ENCODE measurements at places on chromosomes 3 and 15.
A peak's percentile ranks its signal among the peaks of the same experiment; 100 is the strongest.

GRCh38 chr3:193660698-193661411 is 67.8 kb downstream of the OPA1 start:
- H3K4me3 ChIP-seq, result no peak overlapping the region
- DNase-seq, result no peak
- peaks cover 18% of the 10 kb centered on the region for H3K4me1 ChIP-seq
- no peak overlapping the region for H3K27ac ChIP-seq
- peaks cover 25% of the 10 kb centered on the region for H3K36me3 ChIP-seq

DNA sequence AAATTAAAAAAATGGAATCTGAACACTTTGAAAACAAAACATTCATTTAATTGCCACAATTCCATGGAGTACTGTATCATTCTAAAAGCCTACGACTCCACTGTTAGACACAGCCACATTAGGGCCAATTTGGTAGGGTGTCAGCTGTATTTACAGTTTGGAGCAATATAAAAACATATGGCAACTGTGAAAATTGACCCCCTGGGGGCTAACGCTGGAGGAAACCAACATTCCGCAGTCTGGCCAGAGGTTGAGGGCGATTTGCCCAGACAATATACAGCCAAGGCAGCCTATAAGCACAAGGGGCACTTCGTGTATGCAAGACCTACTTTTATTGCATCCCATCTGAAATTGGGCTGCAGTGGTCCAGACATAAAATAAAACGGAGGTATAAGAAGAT is 476.5 kb upstream of the WNT5A start:
- peaks cover 17% of the 10 kb centered on the region for H3K4me1 ChIP-seq
- H3K4me3 ChIP-seq, result no peak overlapping the region
- H3K27ac ChIP-seq, result no peak overlapping the region
- H3K36me3 ChIP-seq, result no peaks in the 10 kb centered on the region
- DNase-seq, result no peak

DNA sequence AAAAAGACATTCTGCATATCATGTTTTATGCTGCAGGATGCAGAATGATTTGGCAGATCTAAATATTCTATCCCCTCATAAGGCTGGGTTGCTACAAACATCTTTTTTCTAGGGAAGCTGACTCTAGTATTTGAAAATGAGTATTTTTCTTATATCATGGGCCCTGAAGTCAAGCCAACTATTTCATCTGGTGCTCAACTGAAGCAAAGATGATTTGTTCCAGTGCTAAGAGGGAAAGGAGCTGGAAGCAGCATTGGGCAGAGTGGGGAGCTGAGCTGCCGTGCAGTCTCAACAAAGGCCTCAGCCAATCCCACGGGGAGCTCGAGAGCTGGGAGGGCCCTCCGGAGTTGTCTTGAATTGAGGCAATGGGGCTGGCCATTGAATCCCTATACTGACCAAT is 155.3 kb upstream of the SLCO3A1 start:
- H3K36me3 ChIP-seq, result no peaks in the 10 kb centered on the region
- H3K27me3 ChIP-seq, result no peaks in the 10 kb centered on the region
- no peak overlapping the region for H3K27ac ChIP-seq
- no peak overlapping the region for H3K4me3 ChIP-seq

DNA sequence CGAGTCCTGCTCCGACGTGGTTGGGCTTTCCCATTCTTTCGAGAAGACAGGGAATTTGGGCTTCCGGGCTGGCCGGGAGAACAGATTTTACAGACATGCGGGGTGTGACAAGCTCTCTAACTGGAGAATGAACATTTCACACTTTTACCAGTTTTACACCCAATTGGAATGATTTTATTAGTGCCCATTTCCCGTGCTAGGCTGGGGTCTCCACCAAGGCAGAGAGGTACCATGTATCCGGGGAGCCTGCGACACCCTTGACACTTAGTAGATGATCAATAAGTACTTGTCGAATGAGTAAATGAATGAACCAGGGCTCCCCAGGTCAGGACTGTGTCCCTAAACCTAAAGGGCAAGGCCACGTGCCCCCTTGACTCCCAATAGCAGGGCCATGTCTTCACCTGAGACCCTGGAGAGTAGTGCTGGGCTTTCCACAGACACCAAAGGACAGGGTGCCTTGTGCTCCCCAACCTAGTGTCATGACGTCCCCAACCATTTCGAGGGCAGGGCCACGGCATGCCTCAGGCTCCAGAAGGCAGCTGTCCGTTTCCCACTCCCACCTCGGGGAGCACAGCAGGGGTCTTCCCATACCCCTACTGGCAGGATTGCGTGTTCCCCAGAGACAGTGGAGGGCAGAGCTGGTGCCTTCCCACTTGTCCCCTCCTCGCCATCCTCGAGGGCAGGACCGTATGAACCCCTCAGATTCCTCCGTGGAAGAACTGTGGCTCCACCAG is 679 bp upstream of the MYD88 start:
- peaks cover 8% of the 10 kb centered on the region for H3K36me3 ChIP-seq
- H3K4me3 ChIP-seq, result peak overlapping the region; percentile 28

DNA sequence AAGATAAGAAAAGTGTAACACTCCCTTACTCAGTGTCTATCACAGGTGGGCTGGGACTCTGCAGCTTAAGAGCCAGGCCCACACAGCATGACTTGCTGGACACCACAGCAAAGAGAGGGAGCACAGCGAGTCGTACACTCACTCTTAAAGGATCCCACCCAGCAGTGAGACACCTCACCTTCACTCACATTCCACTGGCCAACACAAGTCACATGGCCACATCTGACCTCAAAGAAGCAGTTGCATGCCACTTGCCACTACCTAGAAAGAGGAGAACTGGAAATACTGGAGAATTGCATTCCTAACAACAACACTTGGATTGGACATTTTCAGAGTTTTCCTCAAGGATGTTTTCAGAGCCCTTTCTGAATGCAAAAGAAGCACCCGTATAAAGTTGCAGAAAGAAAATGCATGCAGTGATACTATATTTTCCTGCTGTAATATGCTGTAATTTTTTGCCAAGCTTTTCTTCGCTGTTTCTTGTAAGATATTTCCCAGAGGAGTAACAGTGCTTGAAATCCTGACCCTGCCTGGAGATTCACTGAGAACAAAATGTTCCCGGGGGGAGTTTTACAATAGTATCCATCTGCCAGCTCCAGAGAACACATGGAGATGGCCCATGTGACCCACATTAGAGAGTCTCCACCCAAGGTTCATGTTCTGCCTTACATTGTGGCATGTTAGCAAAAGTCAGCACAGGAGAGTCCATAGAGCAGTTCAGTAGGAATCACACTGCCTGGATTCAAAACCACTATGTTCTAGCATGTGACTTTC is 42.2 kb downstream of the TRIM42 start:
- H3K27ac ChIP-seq, result no peak overlapping the region
- H3K27me3 ChIP-seq, result no peaks in the 10 kb centered on the region
- no peak overlapping the region for H3K4me3 ChIP-seq
- no peak for DNase-seq

GRCh38 chr3:35505181-35505580 is 134.1 kb upstream of the ARPP21 start:
- no peaks in the 10 kb centered on the region for H3K36me3 ChIP-seq
- H3K4me3 ChIP-seq, result no peak overlapping the region
- peak; percentile 86 for DNase-seq
- H3K27me3 ChIP-seq, result no peaks in the 10 kb centered on the region
- H3K4me1 ChIP-seq, result peaks cover 11% of the 10 kb centered on the region
- H3K27ac ChIP-seq, result peak overlapping the region; percentile 48

DNA sequence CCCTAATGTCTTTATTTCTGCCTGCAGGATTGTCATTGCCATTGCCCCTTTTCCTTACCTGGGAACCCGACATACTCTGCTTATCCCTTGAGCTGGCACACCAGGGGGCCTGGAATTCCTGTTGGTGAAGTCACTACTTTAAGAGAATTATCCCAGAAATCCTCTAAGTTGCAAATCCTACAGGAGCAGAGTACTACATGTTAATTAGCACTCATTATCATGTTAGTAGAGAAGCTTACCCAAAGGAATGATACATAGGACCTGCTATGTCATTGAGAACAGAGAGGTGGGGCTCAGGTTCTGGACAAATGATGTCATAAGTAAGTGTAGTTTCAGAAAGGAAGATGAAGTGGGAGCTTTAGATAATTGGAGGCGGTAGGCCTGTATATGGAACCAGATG is 27.4 kb downstream of the SCG5 start:
- DNase-seq, result no peak

DNA sequence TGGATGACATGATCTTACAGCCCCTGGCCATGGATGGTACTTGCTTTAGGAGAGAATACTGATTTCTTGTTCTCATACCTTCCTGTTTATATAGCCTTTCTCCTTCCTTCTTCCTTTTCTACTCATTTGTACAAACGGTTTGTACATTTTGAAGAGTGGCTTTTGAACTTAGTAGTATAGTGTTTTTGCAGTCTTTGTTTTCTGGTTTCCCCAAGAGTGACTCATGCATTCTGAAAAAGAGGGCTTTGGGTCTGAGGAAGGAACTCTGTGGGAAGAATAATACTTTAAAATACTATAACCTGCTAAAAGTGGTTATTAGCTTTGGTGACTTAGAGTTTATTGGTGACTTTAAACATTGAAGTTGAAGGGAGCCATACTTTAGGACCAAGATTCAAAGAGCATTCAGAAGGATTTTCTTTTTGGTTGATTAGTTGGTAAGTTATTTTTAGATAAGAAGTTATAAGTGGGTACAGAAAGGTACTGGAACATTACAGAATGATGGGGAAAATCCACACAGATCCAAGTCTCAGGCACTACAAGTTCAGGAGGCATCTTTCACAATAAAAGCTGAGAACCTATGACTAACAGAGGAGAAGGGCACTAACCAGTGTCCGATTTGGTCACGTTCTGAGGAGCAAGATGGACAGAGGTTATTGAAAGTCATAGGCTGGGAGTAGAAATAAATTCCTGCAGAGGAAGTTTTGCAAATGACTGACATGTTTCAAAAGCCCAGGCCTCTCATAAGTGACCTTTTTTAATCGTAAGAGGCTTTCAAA is 369.6 kb upstream of the AZI2 start:
- DNase-seq, result no peak
- no peak overlapping the region for H3K27ac ChIP-seq
- no peak overlapping the region for H3K4me3 ChIP-seq
- no peaks in the 10 kb centered on the region for H3K36me3 ChIP-seq
- H3K4me1 ChIP-seq, result peaks cover 4% of the 10 kb centered on the region

DNA sequence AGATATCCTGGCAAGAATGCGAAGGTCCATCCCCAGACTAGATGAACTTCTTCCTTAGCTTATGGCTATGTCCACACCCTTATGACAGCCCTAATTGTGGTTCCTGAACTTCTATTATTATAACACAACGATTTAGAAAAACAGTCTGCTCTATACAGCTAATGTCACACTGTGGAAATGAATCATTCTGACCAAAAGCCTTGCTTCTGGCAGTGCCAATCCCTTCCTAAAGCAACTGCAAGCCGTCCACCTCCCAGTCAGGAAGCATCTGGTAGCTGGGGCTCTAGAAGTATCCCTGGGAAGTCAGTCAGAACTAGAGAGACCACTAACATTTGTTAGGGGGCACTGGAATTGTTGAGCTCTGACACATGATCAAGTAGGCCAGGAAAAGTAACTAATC is 45.0 kb downstream of the MYO5A start:
- H3K4me1 ChIP-seq, result peaks cover 38% of the 10 kb centered on the region
- no peak for DNase-seq
- H3K27me3 ChIP-seq, result no peaks in the 10 kb centered on the region
- H3K36me3 ChIP-seq, result no peaks in the 10 kb centered on the region
- H3K4me3 ChIP-seq, result no peak overlapping the region
- H3K27ac ChIP-seq, result peak overlapping the region; percentile 38

GRCh38 chr3:30399394-30400181 is 206.8 kb upstream of the TGFBR2 start:
- no peak for DNase-seq
- no peak overlapping the region for H3K27ac ChIP-seq
- H3K36me3 ChIP-seq, result no peaks in the 10 kb centered on the region
- no peak overlapping the region for H3K4me3 ChIP-seq
- no peaks in the 10 kb centered on the region for H3K27me3 ChIP-seq

GRCh38 chr3:9301091-9301490 is 51.6 kb upstream of the SRGAP3 start:
- H3K27me3 ChIP-seq, result peaks cover 16% of the 10 kb centered on the region
- H3K27ac ChIP-seq, result no peak overlapping the region
- H3K36me3 ChIP-seq, result no peaks in the 10 kb centered on the region
- no peak for DNase-seq
- no peak overlapping the region for H3K4me3 ChIP-seq
- no peaks in the 10 kb centered on the region for H3K4me1 ChIP-seq

- H3K4me3 ChIP-seq, result no peak overlapping the region
- no peak overlapping the region for H3K27ac ChIP-seq
- H3K27me3 ChIP-seq, result no peaks in the 10 kb centered on the region
- no peak for DNase-seq
- H3K36me3 ChIP-seq, result no peaks in the 10 kb centered on the region
- peaks cover 6% of the 10 kb centered on the region for H3K4me1 ChIP-seq
Measured at GRCh38 chr3:46599590-46599989, 12.7 kb upstream of the FAM240A start.

GRCh38 chr3:9704347-9705322 is 1.0 kb downstream of the CPNE9 start:
- H3K4me3 ChIP-seq, result peak overlapping the region; percentile 26
- peaks cover 4% of the 10 kb centered on the region for H3K4me1 ChIP-seq
- peak; percentile 76 for DNase-seq
- H3K27me3 ChIP-seq, result peaks cover 24% of the 10 kb centered on the region
- no peak overlapping the region for H3K27ac ChIP-seq

DNA sequence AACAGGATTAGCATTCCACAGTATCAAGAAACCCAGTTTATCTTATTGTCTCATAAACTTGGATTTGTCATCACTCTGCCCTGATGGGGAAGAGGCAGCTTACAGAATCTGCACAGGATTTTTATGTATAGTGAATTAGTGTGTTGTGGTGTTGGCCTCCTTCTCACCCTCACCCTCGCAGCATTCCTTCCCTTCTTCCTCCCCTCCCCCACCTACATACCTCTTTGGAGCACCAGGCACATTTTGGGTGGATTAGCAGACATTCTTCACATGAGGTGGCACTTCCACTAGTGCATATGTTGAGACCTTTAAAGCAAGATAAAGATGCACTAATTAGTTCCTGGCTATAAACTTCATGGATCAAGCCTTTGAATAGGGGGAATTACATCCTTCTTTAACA is 13.9 kb downstream of the ITGB5 start:
- H3K4me3 ChIP-seq, result no peak overlapping the region
- DNase-seq, result no peak
- H3K27ac ChIP-seq, result no peak overlapping the region
- no peaks in the 10 kb centered on the region for H3K27me3 ChIP-seq

- no peak overlapping the region for H3K4me3 ChIP-seq
- H3K4me1 ChIP-seq, result no peaks in the 10 kb centered on the region
- no peaks in the 10 kb centered on the region for H3K36me3 ChIP-seq
- DNase-seq, result no peak
- H3K27ac ChIP-seq, result no peak overlapping the region
Measured at GRCh38 chr15:85773970-85774369, 20.8 kb downstream of the KLHL25 start.

DNA sequence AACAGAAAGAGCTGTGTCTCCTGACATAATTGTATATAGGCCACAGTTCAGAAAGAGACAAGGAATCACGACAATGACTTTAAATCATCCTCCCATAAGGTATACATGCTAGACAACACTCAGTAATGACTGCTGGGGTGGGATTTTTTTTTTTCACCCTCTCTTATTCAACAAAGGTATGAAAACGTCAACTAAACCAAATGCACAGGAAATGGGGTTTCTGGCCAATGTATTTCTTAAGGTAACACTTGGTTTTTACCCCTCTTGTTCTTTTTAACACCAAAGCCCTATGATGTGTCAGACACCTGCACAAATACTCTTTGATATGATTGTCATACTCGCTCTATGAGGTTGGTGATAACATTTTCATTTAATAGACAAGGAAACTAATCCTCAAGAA is 78.3 kb downstream of the MCF2L2 start:
- H3K4me1 ChIP-seq, result no peaks in the 10 kb centered on the region
- DNase-seq, result no peak
- no peaks in the 10 kb centered on the region for H3K36me3 ChIP-seq
- no peaks in the 10 kb centered on the region for H3K27me3 ChIP-seq
- H3K27ac ChIP-seq, result no peak overlapping the region
